ENCODE measurements at places on chromosomes 2 and 18.

DNA sequence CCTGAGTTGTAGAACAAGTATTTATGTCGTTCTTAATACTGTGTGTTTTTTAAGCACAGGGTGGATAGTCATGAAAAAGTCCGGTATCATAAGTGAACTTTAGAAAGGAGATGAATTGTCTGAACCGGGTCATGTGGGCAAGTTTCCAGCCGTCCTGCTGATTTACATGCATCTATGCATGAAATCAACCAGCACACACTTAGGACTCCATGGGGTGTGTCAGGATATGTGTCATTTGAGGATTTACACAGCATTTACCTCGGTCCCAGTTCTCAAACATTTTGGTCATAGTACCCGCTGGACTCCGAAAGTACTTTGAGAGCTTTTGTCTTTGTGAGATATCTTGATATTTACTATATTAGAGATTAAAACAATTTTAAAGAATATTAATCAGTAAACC, 47.5 kb upstream of the TWSG1 start:
- DNase-seq, result no peak

- DNase-seq, result no peak
These were observed 36.8 kb upstream of the ERCC3 start for GRCh38 chr2:127330753-127331152.

- no peak for DNase-seq
These were observed 40.2 kb downstream of the SNED1 start for GRCh38 chr2:241038374-241039180.

GRCh38 chr2:5076599-5076998, 615.6 kb upstream of the SOX11 start:
- DNase-seq, result no peak

- no peak for DNase-seq
These were observed 179.7 kb downstream of the MREG start for GRCh38 chr2:215833531-215834162.

- DNase-seq, result no peak
These were observed 388.0 kb upstream of the SYT4 start for GRCh38 chr18:43665105-43665788.

GRCh38 chr2:174775571-174775980, 11.3 kb upstream of the CHRNA1 start:
- no peak for DNase-seq

DNA sequence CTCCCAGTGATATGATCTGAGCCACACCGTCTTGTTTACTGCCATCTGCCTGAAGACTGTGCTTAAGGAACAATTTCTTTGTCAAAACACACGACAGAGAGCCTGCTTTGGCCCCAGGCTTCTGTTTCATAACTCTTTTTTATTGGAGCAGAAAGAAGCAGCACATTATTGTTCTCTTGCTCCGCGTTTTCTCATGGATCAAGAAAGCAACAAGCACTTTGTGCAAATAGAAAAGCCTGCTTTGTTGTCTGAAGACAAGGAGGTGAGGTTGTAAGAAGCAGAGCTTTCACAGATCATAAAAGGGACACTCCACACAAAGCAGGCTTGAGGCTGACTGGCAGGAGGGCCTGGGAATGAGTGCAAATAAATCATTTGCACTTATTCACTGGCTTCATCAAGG, 118.3 kb upstream of the FAM136A start:
- no peak for DNase-seq

DNA sequence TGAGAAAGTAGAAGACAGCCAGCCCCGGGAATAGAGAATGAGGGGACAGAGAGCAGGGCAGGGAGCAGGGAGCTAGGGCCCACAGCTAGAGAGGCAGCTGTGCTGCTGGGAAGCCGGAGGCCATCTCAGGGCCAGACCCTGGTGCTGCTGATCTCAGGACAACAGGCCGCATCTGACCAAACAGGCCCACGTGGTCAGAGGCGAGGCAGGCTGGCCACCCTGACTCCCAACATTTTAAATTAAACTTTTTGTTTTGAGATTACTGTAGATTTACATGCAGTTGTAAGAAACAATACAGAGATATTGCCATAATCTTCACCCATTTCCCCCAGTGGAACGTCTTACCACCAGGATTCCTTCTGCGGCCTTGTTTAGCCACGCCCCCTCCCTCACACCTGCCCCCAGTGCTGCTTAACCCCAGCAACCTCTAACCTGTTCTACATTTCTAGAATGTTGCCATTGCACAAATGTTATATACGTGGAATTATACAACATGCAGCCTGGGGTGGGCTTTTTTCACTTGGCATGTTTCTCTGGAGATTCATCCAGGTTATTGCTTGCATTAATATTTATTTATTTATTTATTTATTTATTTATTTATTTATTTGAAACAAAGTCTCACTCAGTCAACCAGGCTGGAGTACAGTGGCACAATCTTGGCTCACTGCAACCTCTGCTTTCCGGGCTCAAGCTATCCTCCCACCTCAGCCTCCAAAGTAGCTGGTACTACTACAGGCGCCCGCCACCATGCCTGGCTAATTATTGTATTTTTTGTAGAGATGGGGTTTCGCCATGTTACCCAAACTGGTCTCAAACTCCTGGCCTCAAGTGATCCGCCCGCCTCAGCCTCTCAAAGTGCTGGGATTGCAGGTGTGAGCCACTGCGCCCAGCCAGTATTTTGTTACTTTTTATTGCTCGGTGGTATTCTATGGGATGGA, 48.6 kb upstream of the GPR17 start:
- no peak for DNase-seq

DNA sequence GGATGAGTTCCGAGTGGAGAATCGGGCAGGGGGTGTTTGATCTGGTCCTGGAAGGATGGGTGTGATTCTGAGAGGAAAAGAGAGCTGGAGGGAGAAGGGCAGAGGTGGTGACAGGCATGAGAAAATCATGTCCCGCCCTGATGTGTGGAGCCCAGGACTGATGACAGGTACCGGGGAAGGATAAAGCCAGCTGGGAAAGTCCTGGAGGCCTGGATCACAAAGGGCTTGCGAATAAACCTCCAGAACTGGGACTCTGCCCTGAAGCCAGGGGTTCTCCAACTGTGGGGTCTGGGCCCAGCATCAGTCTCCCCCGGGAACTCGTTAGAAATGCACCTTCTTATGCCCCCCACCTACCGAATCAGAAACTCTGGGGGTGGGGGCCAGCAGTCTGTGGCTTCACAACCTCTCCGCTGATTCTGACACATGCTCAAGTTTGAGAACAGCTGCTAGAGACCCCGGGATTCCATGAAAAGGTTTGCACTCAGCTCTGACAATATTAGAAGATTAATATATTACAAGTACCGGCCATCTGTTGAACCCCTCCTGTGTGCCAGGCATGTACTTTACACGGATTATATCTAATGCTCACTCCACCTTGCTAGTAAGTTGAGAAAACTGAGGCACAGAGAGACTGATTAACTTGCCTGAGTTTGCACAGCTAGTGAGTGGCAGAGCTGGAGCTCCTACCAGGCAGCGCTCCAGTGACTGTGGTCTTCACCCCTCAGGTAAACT, 8.0 kb downstream of the TNFRSF11A start:
- DNase-seq, result no peak

DNA sequence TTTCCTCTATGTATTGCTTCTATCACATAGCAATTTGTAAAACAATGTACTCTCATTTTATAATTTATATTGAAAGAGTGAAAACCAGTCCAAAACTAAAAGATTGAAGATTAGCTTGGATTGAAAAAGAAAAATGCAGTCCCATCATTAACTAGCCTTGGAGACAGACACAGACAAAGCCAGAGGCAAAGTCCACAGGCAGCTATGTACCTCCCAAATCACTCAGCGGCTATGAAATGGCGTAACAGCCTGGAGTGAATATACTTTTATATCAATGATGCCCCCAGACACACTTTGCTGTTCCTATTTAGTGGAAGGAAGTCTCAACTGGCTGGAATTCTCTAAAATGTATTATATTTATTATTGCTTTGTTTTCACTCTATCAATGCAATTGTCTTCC, 33.6 kb upstream of the DOK6 start:
- no peak for DNase-seq

GRCh38 chr2:199459286-199460100, 1.8 kb upstream of the SATB2 start:
- DNase-seq, result peak; percentile 80

GRCh38 chr2:86623043-86623493, 597 bp downstream of the RNF103 start:
- peak; percentile 63 for DNase-seq

DNA sequence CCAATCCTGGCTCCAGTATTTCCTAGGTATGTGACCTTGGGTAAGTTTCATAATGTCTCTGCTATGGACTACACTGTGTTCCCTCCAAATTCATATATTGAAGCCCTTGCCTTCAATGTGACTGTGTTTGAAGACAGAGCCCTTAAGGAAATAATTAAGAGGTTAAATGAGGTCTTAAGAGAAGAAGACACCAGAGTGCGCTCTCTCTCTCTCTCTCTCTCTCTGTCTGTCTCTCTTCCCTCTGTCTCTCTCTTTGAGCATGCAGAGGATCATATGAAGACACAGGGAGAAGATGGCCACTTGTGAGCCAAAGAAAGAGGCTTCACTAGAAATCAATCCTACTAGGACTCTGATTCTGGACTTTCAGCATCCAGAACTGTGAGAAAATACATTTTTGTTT, 52.2 kb downstream of the NXPH2 start:
- DNase-seq, result no peak

DNA sequence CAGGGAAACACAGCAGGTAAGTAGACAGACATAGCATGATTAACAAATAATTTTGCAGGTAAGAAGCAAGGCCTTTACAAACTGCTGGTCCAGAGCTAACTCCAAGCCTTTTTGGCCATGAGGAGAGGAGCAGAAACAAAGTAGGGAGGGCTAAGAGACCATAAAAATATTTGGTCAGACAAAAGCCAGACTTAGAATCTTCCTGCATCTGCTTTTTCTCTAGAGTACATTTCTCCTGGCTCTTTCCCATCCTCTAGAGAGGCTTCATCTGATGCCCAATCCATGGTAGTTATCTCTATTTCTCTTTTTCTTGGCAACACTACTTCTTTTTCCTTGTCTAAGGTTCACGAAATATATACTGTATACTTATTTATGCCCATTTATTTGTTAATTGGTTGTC, 577.1 kb downstream of the PIK3C3 start:
- DNase-seq, result no peak

DNA sequence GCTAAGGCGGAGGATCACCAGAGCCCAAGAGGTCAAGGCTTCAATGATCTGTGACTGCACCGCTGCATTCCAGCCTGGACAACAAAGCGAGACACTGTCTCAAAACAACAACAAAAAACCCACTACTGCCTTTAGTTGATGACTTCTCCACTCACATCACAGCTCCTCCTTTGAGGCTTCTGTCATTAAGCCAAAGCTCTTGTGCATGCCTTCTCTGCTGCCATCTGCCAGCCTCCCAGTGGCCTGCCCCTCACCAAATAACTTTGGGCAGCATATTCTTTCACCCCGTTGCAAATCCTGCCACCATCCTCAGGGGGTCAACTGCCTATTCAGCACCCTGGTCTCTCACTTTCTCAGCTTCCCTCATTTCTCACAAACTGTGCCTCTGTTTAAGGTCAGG, 27.5 kb downstream of the OSBPL1A start:
- DNase-seq, result no peak

DNA sequence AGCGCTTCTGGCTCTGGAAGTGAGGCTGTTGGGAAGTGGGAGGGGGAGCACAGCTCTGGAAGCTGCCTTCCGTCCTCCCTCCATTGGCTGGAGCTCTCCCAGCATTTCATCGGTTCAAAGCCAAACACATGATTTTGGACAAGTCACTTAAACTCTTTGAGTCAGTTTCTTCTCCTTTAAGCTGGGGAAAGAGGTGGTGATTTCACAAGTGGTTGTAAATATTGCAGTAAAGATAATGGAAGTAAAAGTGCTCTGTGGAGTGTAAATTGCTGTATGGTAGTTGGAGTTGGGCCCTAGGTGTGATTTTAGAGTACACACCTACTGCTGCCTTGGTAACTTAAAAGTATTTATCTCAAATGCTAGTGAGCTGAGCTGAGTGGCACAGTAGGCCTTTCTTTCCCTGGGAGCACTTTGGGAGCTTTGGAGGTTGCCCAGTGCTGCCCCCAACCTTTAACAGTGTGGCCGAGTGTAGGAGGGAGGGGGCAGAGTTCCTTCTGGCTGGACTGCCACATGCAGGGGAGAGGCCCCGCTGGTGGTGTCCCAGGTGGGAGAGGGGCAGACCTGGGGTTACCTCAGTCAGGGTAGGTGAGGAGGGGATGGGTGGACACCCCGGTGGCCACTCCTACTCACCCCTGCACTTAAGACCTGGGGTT, 54.7 kb downstream of the ASAP2 start:
- DNase-seq, result no peak

DNA sequence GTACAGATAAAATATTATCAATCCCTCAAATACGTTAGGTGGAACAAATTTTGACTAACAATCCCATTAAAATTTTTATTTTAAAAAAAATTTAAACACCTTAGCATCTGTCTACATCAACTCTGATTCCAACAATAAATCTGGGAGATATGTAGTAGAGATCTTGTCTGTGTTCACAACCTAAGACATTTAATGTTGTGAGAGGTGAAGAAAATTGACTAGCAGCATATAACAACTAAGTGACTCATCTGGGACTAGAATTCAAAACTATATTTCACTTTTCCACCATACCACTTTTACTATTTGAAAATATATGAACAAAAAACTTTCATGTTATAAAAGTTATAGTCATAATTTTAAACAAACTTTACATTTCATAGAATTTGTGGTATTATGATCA, 97.9 kb downstream of the ATAD2B start:
- DNase-seq, result no peak

DNA sequence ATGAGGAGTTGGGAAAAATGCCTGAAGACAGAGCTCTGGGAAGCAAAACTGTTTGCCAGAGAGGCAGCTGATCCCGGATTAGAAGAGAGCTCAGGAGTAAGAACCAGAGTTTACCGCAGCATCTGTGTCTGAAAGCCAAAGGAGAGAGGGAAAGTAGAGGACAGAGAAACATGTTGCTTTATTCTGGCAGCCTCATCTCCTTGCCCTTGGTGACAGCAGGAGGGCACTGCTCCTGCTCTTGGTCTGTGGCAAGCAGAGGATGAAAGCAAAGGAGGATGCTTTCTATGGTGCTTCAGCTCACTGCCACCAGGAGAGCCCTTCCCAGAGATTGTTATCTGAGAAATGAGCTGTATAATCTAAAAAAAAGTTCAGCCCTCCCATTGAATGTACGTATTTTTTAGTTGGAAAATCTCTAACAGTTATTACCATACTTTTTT, 7.7 kb downstream of the SLC1A4 start:
- DNase-seq, result no peak

DNA sequence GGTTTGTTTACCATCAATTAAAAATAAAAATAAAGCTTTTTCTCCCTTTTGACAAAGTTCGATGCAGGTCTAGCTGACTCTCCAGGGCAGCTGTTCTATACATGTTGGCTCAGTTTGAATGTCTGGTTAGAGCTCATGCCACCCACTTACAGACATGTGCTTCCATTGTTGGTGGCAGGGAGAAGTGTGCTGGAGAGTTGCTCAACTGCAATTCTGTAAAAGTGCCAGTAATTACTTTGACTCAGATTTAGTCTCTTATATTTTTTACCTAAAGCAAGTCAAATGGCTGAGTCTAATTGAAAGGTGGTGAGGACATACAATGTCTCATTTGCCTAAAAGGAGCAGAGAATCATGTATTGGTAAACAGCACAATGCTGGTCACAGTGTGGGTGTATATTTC, 609.1 kb upstream of the SYT4 start:
- no peak for DNase-seq

Measured in stimulated activated CD4-positive, alpha-beta T cell treated with anti-CD3 and anti-CD28 coated beads, Interleukin-15, amount 100 ng/mL, for 24 hours (primary cell).